ENCODE measurements at places on chromosomes 7 and 10.

DNA sequence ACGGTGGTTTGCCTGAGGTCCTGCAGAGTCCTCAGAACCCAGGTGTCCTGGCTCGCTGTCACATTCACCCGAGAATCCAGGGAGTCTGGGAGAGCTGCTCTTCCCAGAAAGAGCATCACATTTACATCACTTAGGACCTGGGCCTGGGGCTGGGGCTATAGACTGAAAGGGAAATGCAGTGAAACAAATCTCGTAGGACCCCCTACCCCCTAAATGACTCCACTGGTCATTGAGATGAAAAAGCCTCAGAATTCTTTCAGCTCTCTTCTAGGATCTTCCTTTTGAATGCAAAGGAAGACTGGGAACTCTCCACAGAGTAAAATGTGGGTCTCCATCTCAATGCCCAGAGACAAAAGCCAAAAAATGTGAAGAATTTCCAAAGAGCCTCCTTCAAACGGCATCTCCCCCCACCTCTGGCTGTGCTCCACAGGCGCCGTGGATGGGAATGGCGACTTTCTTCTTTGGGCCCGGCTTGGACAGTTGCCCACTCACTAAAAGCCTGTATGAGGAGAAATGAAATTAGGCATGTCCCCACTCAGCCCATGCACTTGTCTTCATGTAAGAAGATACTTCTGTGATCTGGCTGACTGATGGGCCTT, 49.0 kb upstream of the PODXL start:
- DNase-seq, result no peak

GRCh38 chr10:63491588-63492316, 26.0 kb upstream of the JMJD1C start:
- DNase-seq, result no peak

GRCh38 chr10:132873395-132873794, 69.0 kb downstream of the CFAP46 start:
- DNase-seq, result no peak

- DNase-seq, result no peak
Observed at GRCh38 chr7:84744385-84744784, 442.5 kb downstream of the SEMA3D start.

DNA sequence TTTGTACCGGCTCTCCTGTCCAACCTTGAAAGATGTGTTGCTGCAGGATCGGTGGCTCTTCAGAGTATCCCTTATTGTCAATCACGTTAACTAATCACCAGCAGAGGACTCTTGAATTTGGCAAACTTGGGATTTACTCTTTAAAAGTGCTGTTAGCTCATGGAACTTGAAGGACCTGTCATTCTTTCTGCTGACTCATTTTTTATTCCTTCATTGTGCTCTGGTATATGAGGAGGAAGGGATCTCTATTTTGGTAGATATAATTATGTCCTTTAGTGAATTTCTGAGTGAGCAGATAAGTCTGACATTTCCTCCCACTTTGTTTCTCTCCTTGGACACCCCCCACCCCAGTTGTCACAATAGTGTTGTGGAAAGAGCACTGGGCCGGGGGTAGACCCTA, 175.1 kb upstream of the HDAC9 start:
- DNase-seq, result no peak

DNA sequence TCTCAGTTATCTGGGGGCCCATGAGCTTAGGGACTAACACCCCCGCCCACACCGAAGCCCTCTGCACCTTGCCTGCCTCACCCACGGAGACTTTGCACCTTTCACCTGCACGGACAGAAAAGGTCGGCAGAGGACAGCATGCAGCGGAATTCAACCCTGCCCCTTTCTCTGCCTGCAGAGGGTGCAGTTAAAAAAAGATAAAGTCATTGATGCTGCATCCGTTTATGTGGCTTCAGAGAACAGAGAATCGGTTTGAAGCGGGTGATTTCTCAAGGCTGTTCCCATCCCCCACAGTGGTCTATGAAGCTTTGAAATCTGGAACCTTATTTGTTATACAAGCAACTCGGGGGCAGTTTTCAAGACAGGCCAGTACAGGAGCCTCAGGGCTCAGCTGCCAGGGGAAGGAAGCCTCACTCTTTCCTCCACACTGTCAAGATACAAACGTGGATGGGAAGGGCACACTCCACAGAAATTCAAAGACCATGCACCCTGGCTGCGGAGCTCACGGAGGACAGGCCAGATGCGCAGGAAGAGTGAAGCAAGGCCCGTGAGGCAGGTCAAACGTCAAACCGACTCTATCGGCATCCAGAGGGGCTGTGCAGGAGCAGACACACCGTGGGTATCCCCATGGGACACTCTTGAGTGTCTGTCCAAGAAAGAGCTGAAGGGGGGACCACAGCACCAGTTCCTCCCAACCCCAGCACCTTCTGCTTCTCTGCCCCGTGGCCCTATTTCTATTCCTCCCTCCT, 66.3 kb downstream of the INSIG1 start:
- DNase-seq, result no peak

- no peak for DNase-seq
Observed at GRCh38 chr7:44184206-44184872, 4.9 kb downstream of the GCK start.

GRCh38 chr7:96471606-96472005, 149.7 kb upstream of the SLC25A13 start:
- DNase-seq, result no peak

DNA sequence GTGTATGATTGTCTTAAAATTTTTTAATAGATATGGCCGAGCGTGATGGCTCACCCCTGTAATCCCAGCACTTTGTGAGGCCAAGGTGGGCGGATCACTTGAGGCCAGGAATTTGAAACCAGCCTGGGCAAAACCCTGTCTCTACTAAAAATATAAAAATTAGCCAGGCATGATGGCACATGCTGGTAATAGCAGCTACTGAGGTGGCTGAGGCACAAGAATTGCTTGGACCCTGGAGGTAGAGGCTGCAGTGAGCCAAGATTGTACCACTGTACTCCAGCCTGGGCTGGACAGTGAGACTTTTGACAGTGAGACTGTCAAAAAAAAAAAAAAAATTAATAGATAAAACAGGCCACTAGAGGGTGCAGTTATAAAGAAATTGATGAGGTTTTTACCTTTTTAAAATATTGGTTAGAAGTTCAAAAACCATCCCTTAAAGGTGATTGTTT, 20.5 kb downstream of the NOM1 start:
- DNase-seq, result no peak

GRCh38 chr10:82210331-82210730, 335.3 kb downstream of the NRG3 start:
- DNase-seq, result no peak

- no peak for DNase-seq
Observed at GRCh38 chr7:103009466-103010185, 65.0 kb downstream of the FBXL13 start.

DNA sequence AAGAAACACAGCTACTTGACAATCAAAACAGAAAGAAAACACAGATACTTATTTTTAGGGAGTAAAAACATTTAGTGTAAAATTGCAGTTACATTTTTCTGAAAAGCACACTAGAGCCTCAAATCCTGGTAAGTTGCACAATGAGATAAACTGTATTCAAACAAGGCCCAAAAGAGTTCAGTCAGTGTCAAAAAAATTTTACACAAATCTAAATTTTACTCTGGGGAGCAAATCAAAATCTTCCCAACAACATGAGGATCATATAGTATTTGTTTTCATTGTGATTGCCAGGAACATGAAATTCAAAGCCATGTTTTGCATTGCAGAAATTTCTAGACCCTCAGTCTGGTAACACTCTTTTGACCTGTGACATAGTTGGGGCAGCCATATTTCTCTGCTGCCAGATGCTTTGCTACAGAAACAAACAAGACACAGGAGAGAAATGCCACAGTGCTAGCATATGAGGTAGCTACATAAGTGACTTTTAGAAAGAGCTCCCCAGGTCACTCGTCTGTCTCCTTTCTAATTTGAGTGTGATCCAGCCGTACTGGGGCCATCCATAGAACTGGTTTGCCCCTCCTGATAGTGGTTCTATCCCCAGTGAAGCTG, 49.6 kb downstream of the PDE1C start:
- DNase-seq, result no peak

GRCh38 chr7:4774658-4775249, 669 bp upstream of the AP5Z1 start:
- no peak for DNase-seq

DNA sequence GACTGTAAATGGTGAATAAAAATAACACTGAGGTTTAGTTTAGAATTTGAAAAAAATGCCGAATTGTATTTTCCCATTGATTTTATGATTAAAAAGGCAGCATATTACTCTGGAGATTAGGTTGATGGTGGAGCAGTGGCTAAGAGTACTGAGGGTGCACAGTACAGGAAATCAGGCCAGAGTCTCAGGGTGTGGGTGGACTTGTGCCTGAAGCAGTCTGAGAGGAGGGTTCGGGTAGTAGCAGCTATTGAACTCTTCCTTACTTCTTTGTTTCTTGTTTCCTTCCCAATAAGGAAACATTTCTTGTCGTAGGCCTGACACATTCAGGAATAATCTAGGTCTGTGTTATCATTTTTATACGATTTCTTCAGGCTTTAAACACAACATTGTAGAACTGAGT, 319.0 kb upstream of the MBL2 start:
- DNase-seq, result no peak

DNA sequence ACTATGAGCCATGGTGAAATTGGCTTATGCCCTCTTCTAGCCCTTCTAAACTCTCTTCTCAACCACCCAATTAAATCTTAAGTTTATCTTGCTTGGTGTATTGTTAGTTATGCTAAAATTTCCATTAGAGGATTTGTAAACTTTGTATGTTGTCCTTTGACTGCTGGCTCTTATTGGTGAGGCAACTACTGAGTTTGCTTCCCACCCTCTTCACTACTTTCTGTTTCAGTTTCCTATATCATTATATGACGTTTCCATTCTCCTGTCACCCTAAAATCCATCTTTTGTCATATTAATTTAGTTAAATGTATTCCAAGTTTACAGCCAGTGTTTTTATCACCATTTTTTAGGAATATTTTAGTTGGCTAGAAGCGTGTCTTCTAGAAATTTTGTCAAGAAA, 80.9 kb upstream of the VWC2 start:
- no peak for DNase-seq

DNA sequence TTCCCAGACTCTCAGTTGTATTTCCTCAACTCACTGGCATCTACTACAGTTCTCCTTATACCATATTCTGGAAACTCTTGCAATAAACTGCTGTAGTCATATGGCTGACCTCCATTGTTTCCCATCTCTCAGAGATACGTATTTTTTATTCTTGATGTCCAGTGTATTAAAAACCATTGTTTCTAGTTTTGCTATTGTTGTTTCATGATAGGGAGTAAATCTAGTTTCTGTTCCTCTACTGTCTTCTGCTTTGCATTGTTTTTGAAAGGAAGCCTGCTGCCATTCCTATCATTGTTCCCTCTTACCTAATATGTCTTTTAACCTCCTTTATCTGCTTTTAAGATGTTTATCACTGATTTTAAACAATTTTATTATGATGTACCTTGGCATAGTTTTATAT, 255.0 kb downstream of the ADK start:
- DNase-seq, result no peak

DNA sequence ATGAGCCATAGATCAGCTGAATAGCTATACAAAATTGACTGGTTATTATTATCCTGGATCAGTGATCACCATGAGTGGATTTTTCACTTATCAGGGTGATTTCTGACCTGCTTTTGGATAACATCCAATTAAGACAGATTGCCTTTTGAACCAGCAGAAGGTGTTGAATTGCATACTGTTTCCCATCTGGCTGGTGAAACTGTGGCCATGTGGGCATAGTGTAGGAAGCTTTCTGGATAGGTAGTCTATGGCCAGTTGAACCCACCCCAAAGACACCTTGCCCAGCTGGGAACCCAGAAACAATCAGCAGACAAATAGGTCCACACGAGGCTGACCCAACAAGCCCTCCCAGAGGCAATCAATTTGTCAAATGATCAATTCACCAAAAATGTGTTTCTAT, 29.3 kb downstream of the DNAJC12 start:
- no peak for DNase-seq

- DNase-seq, result no peak
Observed at GRCh38 chr7:15681631-15682030, 4.9 kb downstream of the MEOX2 start.

- no peak for DNase-seq
Observed at GRCh38 chr7:48106906-48107659, 18.0 kb downstream of the UPP1 start.

GRCh38 chr7:127968547-127968946, 62.7 kb downstream of the LRRC4 start:
- no peak for DNase-seq

Measured in activated CD8-positive, alpha-beta memory T cell treated with anti-CD3 and anti-CD28 coated beads for 1 hour (primary cell).